NCI-H226 (cell line): ENCODE measurements at places on chromosomes 13 and 19.
A peak's percentile ranks its signal among the peaks of the same experiment; 100 is the strongest.

GRCh38 chr13:20002787-20003186 is 44.3 kb downstream of the ZMYM2 start:
- DNase-seq = no peak

DNA sequence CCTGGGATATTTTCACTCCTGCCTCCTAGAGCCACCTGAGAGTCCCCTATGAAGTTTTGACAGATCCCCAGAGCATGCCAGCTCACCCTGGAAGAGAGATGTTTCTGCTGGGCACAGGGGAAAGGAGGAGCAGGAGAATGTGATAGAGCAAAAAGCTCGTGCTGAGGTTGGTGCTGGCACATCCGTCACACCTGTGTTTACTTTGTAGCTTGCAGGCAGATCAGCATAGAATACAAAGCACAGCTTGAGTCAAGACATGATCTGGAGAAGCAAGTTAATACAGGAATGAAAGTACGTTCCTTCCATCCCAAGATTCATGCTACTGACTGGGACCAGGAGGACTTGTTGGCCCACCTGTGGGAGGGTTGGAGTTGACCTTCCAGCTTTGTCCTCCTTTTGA is 46.1 kb downstream of the HSPH1 start:
- DNase-seq = no peak

- DNase-seq = no peak
Observed at GRCh38 chr13:37546087-37546486, 52.5 kb downstream of the POSTN start.

DNA sequence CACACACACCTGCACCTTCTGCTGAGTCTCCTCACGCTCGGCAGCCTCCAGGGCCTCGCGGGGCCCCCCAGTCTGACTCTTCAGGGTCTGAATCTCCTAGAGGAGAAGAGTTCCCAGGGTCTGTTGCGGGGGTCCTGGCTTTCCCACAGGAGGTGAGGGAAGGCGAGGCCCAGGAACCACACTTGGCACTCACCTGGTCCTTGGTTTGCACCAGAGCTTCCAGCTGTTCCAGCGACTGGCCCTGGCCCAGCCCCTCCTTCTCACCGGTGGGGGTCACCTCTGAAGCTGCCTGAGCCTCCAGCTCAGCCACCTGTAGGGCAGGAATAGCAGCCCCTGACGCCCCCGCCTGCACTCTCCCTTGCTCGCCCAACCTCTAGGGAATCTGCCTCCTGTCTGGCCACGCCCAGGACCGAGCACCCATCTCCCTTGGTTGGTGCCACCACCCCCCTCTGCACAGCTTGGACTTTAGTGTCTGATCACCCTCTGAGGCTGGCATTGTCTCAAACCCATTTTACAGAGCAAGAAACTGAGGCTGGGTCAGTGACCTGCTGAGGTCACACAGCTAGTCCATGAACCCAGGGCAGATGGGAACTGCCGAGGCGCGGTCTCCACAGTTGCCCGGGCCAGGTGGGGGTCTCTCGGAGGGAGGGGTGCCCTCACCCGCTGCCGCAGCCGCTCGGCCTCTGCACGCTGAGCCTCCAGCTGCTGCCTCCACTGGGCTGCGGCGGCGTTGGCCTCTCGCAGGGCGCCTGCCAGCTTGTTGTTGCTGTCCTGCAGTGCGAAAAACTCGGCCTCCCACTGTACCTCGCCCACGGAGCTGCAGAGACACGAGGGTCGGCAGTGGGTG is 9.5 kb downstream of the HOMER3 start:
- DNase-seq = no peak

GRCh38 chr13:49258089-49258796 is 10.5 kb downstream of the CDADC1 start:
- DNase-seq = no peak

DNA sequence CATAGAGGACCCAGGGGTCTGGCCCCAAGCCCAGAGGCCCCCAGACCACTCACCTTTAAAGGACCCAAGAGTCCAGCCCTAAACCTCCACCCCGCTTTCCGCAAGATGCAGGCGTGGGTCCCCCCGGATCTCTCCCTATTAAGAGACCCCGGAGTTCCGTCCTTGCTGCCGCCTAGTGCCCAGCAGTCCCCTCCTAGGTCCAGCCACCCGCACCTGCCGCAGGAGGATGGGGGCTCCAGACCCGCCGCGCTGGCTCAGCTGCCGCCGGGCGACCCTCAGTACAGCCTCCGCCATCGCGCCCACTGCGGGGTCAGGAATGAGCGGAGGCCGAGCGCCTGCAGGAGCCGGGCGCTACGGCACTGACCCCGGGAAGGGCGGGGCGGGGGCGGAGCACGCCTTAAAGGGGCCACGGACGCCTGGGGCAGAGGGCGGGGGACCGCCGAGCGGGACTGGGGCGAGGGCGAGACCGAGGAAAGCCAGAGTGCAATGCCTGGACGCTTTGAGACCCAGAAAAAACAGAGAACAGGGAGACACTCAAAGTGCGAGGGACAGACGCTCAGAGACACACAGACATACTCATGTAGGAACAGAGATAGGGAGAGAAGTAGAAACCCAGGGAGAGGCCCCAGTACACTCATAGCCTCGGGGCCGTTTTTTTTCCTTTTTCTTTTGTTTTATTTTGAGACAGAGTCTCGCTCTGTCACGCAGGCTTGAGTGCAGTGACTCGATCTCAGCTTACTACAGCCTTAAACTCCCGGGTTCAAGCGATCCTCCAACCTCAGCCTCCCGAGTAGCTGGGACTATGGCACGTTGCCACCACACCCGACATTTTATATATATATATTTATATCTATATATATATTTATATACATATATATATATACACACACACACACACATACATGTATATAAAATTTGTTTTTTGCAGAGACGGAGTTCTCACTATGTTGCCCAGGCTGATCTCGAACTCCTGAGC is at the start of gene ETHE1:
Gene ETHE1 (minus strand): TSS at position 318 of the 976 bp plus-strand sequence. CDS start 24 bp downstream, at position 294.
- peak; percentile 53 for DNase-seq

DNA sequence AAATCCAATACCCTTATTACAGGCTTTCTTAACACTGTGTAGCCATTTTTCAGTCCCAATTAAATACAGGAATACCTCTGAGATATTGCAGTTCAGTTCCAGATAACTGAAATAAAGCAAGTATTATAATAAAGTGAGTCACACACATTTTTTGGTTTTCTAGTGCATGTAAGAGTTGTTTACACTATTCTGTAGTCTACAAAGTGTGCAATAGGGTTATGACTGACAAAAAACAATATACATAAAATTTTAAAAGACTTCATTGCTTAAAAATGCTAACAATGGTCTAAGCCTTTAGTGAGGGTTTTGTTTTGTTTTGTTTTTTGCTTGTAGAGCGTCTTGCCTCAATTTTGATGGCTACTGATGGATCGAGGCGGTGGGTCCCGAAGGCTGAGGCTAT is 434.4 kb upstream of the NBEA start:
- no peak for DNase-seq

GRCh38 chr13:26758496-26759157 is 2.0 kb downstream of the GPR12 start:
- DNase-seq = no peak

DNA sequence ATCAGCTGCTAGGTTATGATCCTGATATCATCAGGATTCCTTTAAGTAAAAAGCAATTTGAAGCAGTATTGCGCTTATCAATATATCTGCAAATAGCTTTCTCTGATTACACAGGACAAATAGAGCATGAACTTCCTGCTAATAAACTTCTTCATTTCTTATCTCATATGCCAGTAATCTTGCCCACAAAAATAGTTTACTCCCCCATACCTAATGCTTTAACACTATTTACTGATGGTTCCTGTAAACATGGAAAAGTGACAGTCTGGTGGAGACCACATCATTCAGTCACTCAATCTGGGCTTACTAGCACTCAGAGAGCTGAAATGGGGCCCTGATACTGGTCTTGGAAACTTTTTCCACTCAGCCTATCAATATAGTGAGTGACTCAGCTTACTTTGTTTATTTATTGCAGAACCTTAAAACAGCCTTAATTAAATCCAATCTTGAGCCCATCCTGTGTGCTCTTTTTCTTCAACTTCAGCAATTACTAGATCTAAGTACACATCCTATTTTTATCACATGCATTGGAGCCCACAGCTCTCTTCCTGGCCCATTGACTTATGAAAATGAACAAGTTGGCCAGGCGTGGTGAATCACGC is 1464.3 kb downstream of the UQCRFS1 start:
- DNase-seq = no peak
